Glutamatergic neuron (in vitro differentiated cells): ENCODE measurements at places on chromosomes 16 and 17. TPM values are rescaled to one million over a fixed set of nuclear protein-coding genes. Genes with fewer than 3 reads are reported as not detected.

GLIS2 gene
- total RNA-seq, result 16.5 TPM

SPATA32 gene
- not detected for total RNA-seq

KCNH6 gene
- 4.1 TPM for total RNA-seq

PRSS21 gene
- total RNA-seq, result not detected

GPT2 gene
- total RNA-seq, result 70.7 TPM

KRTAP9-4 gene
- total RNA-seq, result not detected
